ENCODE measurements at places on chromosomes 6 and 20.
A peak's percentile ranks its signal among the peaks of the same experiment; 100 is the strongest.

GRCh38 chr6:117399924-117400323, 25.8 kb downstream of the ROS1 start:
- no peak for DNase-seq

GRCh38 chr6:25004357-25004756, 68.6 kb upstream of the RIPOR2 start:
- no peak for DNase-seq

DNA sequence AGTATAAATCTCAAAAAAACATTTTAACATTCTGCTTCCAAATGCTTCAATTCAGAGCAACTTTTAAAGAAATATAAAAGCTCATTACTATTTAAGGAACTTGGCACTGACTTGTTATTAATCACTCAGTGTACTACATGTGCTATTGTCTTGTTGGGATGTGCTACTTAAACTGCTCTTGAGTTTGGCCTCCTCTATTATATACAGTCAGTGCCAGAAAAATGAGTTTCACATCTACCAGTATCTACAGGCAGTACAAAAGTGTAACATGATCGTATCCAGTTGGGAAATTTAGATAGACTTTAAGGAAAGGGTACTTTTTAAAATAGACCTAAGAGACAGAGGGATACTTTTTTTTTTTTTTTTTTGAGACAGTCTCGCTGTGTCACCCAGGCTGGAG, 627.3 kb upstream of the SLC35B3 start:
- DNase-seq = no peak

DNA sequence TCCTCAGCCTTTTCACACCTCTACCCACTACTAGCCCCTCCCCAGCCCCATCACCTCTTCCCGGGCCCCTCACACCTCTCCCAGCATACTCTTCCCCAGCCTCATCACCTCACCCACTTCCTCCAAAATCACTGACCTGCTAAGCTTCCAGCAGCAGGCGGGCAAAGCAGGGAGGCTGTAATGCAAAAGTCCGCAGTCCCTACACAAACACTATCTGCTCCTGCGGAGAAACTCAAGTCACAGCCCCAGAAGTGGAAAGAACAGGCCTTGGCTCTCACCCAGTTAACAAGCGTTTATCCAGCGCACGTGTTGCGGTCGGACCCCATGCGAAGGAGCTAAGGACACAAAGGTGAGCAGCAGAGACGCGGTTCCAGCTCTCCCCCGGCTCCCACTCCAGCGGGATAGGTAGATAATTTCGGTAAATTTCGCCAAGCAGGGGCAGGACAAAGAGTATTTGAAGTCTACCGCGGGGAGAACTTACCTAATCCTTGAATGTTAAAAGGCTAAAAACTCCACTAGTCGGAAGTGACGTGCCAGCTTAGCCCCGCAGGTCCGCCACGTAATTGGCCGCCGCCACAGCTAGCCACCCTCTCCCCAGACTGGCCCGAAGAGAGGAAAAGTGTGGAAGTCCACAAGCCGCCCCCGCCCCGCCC, 728 bp upstream of the TRIM39 start:
- peak; percentile 87 for DNase-seq

DNA sequence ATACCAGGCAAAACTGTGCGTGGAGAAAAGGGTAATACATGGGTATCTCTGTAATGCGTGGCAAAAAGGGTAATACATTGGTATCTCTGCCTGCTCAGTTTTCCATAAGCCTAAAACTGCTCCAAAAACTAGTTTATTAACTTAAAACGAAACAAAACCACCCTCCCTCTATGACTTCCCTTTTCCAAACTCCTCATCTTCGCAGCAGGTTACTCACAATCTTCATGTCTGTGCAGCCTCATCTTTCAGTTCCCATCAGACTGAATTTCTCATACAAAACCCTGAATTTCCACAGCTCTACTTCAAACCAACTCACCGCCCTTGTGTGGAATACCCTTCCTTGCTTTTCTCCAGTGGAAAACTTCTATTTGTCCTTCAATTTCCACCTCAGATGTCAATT, 199.4 kb downstream of the PHACTR1 start:
- DNase-seq = no peak

GRCh38 chr20:16810216-16810615, 62.1 kb downstream of the OTOR start:
- no peak for DNase-seq

- no peak for DNase-seq
Measured at GRCh38 chr6:56663344-56663743, 20.7 kb upstream of the DST start.

DNA sequence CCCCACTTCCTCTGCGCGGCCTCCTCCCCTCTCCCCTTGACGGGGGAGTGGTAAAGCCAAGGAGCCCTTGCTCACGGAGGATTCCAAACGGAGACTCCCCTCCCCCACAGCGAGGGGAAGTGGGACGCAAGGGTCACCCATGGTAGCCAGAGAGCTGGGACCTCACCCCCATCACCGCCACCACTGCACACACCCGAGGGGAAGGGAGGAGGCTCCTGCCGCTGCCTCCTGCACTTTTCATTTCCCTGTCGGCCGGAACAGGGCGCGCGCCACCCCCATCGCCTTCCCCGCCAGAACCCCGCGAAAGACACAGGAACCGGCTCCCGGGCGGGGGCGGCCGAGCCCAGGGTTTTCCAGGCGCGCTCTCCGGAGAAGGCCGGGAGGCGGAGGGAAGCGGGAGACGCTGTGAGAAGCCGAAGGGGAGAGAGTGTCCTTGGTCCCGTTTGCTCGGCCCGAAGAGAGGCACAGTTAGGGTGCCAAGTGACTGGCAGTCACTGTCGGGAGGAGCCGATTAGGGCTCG, 789 bp downstream of the CCND3 start:
- DNase-seq = peak; percentile 39

DNA sequence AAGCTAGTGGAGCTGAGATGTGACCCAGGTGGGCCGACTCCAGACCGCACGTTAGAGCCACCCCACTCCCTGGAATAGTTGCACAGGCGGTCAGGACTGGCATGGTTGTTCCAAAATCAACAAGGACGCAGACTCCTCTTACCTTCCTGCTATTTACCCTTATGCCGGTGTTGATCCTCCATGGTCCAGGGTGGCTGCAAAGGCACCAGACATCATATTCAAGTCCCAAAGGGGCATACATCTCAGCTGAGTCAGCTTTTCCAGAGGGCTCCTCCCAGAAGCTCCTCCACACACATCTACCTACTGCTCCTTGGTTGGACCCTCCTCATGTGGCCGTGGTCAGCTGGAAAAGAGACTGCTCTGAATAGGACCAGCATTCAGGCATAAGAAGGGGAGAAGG, 112.2 kb downstream of the SYCP2 start:
- no peak for DNase-seq

DNA sequence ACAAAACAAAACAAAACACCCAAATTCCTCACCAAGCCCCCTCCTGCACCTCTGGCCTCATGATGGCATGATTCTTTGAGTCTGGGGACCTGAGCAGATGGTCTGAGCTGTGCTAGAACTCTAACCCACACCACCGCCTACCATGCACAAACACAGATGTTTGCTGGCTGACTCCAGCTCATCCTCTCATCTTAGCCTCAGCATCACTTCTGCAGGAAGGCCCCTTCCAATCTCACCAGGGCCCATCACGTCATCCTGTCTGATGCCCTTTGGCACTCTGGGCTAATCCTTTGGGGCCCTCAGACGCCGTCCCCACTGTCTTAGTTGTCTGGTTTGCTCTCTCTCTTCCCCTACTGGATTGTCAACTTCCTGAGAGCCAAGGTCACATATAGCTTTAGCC, 85.8 kb downstream of the PHACTR3 start:
- no peak for DNase-seq

DNA sequence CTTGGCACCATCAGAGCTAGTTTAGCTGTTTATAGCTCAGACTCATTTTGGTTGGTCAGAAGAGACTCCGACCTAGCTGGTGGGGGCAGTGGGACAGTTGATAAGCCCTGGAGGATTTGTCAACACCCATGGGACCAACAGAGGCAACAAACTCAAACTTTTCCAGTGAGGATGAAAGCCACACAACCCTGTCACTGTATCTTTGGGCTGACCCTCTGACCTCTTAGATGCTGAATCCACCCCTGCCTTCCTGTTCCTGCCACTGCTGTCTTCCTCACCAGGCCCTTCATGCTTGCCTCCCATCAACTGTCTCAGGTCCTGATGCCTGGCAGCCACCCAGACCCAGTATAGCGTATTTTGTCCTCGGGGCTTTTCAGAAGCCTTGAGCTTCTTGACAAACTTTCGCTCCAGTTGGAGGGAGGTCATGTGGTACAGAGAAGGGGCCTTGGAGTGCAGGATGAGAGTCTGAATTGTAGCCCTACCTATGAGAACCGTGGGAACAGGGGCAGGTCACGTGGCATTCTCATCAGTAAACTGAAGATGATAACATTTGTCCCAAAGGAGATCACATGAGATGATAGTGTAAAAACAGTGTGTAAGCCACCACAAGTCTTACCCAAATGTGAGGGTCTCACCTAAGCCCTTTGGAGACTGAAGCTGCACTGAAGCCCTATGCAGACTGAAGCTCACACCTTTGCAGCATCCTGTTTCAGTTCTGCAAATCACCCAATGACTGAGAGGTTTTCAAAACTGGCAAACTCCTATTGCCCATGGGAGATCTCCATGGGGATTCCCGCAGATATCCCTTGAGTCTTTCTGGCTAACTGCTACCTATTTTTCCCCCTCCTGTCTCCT, 72.0 kb upstream of the F13A1 start:
- peak; percentile 9 for DNase-seq

DNA sequence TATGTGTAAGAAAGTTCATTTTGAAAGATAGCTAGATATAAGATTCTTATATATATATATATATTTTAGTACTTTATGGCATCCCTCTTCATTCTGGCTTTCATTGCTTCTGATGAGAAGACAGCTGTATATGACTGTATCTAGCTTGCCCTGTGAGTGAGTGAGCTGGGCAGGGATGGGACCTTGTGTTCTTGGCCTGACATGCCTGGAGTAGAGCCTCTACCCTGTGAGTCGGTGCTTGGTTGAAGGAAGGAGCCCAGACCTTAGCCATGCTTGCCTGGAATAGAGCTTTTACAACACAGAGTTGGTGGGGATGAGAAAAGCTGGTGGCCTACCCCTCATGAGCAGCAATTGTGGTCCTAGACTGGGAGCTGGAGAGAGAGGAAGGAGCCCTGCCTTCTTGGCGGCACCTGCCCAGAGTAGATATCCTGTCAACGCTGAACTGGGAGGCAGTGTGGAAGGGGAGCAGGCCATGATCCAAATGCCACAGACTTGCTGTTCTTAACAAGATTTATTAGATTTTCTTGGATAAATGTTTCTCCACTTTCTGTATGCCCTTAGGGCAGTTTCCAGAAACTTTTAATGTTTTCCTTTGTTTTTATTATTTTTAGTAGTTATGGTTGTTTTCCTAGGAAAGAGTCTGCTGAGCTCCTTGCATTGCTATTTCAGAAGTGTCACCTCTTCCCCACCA, 31.6 kb downstream of the FIG4 start:
- no peak for DNase-seq

- no peak for DNase-seq
Measured at GRCh38 chr20:64155258-64156135, 8.8 kb upstream of the MYT1 start.

DNA sequence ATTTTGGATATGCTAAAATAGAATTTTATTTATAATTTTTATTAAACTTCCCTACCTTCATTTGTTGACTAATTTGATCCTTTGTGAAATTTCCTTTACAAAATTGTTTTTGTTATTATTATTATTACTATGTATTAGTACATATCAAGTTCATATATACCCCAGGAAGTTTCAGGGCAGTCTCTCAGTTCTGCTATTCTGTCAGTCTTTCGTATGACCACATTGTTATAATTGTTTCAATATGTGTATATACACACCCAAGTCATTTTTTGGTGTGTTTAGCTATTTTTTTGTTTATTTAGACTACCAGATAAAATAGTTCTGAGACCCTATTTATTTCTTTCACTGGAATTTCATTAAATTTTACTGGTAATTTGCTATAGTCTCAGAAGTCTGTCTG, 72.1 kb downstream of the NKAIN2 start:
- DNase-seq = no peak
